ENCODE measurements at places on chromosomes 5 and 9.

DNA sequence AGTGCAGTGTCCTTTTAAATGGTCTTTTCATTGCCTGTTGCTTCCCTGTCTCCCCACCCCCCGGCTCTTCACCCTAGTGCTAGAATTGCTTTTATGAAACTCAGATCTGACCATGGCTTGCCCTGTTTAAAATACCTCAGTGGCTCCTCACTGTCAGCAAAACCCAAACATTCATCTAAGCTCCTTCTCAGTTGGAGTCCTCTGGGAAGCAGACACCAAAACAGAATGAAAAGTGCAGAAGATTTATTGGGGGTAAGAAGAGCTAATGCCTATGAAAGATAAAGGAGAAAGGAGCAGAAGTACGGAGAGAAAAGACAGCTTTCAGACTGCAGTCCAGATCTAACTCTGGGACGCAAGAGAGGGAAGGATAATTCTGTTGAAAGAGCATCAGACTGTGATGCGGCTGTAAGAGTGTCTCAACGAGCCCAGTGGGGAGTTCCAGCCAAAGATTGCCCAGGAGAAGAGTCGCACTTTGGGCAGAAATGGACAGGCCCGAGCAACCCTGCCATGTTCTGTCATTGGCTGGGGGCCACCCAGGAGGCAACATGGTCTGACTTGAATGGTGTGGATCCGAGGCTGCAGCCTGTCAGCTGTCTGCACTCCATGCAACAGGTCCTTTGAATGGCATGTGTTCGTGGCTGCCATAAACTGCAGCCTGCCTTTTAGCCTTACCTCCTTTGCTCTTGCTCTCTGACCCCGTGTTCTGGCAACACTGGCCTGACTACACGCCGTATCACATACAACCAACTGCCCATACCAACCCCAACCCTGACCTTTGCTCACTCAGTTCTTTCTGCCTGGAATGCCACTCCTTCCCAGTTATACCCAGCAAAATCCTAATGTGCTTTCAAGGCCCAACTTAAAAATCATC lies 55.9 kb downstream of the IRF1 start:
- no peak for DNase-seq

DNA sequence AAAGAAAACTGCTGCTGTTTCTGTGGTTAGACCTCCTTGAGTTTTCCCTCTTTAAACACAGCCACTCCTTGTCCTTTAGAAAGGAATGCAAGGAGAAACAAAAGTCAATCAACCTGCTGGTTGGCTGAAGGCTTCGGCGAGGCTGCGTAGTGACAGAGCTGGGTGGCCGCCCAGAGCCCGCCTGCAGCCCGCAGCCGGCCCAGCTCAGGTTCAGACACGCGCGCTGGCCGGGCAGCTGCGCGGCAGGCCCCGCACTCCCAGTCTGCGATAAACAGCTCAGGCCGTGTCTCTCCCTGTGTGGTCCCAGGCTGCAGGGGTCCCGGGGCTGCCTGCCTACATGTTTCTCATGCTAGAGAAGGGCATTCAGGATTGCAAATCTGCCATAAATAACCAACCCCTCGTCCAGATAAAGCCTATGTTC lies 115.4 kb downstream of the HSD17B3 start:
- no peak for DNase-seq

DNA sequence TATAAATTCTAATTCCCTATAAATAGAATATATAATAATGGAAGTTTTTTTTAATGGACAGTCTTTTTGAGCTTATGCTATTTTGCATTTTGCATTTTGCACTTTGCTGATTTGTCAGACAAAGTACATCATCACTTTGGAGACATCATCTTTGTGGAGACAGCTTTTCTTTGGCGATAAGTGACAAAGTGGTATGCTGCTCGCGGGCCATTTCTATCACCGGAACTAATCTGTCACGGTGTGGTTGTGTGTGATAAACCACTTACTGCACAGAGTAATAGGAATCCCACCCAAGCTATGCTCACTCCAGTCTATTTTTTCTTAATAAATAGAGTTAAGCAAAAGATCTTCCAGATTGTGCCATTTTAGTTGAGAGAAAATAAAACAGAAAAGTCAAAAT lies 133.1 kb downstream of the MACIR start:
- DNase-seq, result no peak

DNA sequence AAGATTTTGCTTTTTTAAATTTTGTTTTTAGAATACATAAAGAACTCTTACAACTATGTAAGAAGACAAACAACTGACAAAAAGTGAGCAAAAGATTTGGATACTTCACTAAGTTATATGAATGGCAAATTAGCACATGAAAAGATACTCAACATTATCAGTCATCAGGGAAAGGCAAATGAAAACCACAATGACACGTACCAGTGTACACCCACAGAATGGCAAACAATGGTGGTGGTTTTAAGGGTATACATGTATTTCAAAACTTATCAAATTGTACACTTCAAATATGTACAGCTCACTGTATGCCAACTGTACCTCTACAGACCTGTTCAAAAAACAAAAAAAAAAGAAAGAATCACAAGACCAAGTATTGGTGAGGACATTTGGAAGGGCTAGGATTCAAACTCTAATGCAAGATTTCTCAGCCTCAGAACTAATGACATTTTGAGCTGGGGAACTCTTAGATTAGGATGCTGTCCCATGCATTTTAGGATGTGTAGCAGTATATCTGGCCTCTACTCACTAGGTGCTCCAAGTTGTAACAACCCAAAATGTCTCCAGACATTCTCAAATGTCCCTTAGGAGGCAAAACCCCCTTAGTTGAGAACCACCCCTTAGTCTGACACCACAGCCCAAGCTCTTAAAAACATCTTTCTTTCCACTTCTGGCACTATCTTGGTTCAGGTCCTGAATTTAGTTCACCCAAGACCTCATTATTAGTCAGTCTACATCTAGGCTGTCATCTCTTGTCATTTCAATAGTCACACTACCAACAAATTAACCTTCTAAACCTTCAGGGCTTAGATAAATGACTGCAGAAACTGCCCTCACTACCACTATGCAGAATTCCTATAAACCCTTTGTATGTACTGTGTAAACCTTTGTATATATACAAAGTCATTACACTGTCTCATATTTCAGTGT lies 9.7 kb downstream of the SCAI start:
- DNase-seq, result no peak

DNA sequence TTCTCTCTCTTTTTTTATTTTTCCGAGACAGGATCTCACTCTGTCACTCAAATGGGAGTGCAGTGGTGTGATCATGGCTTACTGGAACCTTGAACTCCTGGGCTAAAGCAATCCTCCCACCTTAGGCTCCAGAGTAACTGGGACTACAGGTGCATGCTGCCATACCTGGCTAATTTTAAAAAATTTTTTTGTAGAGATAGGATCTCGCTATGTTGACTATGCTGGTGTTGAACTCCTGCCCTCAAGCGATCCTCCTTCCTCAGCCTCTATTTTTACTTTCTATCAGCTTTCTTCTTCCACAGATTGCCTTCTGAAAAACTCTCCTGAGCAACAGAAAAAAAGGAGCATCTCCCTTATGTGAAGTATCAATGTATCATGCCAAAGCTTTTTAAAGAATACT lies 14.1 kb upstream of the ERBIN start:
- DNase-seq, result no peak

- no peak for DNase-seq
These were observed 81.9 kb downstream of the COL27A1 start for GRCh38 chr9:114237247-114237646.
